Left hindlimb (tissue), 1 donor: ENCODE measurements at places on chromosomes 11 and 22.

- DNase-seq, result no peak
Observed at GRCh38 chr11:28963187-28963586, 855.0 kb downstream of the METTL15 start.

DNA sequence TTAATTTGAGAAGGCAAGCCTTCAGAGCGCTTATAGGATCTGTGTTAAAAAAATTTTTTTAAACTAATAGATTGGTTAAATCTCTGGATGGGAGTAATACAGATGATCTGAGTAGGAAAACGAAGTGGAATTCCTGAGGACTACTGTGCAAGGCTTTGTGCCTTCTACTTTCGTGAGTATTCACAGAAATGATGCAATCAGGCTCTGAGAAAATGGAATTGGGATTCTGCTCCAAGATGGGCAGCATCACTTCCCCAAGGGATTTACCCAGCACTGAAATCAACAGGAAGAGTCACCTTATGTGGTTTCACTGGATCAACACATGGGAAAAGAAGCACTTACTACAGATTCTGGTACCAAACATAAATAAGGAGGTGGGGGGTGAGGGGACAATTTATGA is 12.5 kb downstream of the KMT5B start:
- DNase-seq, result no peak

GRCh38 chr22:45187891-45188290 is 24.2 kb downstream of the NUP50 start:
- no peak for DNase-seq

GRCh38 chr22:19115628-19116027 is 6.6 kb downstream of the DGCR2 start:
- no peak for DNase-seq

DNA sequence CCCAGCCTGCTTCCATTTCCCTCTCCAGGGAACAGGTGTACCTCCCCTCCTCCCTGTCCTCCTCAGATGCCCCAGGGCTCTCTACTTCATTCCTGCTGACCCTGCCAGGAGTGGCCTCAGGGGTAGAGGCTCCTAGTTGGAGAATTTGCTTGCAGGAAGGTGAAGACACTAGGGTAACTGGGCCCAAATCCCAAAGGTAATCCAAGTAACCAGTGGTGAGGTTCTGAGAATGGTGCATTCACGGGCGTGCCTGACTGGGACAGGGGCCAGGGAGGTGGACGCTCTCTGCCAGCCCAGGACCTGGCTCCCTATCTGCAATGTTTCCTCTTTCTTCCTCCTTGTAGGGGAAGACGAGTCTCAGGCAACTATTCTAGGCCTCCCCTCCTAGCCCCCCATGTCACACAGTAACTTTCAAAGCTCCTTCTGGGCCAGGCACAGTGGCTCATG is 2.9 kb downstream of the SLC35C1 start:
- no peak for DNase-seq

DNA sequence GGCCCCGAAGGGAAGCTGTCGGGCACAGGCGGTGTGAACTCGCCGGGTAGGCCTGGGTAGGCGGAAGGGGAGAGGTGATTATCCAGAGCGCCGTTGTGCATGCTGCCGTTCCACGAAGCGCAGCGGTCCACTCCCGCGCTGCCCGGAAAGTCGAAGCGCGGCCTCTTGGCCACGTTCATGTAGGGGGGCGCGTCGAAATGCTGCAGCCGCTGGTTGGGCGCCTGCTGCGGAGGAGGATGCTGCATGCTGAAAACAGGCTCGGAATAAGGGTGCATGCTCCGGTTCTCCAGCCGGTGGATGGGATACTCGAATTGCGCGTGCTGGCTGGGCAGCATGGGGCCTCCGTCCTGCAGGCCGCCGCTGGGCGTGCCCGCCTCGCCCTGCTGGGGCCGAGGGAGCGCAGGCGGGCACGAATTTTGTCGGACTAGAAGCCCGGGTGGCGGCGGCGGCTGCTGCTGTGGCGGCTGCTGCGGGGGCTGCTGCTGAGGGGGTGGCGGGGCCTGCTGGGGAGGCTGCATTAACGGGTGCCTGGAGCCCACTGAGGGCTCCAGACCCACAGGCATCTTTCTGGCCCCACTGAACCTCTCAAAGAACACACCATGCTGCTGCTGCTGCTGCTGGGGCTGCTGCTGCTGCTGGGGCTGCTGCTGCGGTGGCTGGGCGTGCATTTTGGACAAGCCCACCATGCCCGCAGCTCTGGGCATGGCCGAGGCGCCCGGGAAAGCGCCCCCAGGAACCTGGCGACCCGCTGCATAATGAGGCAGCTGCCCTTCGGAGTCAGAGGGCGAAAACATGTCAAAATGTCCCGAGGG is 2.3 kb downstream of the MN1 start:
- peak; percentile 72 for DNase-seq

GRCh38 chr11:64667154-64667745 is 55.7 kb downstream of the NRXN2 start:
- DNase-seq, result no peak

DNA sequence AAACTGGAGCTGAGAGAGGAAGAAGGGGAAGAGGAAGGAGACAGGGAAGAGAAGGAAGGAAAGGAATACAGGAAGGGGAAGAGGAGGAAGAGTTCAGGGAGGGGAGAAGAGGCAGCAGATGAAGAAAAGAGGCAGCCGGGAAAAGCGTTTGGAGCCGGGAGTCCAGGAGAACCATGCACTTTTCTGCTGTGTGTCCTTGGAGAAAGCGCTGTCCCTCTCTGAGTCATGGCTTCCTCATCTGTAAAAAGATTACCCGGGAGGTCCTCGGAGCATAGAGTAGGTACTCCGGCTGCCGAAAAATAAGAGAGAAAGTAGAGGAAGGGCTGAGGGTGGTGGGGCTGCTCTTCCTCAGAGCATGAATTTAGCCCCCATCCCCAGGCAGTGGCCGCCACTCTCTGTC is 226.9 kb downstream of the MN1 start:
- DNase-seq, result no peak

DNA sequence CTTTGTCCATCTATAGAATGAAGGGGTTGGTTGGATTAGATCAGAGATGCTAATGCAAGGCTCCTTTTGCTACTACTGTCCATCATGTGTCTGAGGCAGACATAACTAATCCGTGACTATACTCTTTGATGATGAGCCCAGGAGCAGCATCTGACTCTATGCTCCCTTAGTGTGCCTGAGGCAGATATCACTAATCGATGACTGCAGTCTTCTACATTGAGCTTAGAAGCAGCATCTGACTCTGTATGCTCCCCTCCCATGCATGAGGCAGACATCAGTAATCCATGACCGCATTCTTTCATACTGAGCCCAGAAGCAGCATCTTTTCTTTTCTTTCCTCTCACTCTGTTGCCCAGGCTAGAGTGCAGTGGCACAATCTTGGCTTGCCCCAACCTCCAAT is 4.2 kb downstream of the TCN2 start:
- DNase-seq, result no peak

DNA sequence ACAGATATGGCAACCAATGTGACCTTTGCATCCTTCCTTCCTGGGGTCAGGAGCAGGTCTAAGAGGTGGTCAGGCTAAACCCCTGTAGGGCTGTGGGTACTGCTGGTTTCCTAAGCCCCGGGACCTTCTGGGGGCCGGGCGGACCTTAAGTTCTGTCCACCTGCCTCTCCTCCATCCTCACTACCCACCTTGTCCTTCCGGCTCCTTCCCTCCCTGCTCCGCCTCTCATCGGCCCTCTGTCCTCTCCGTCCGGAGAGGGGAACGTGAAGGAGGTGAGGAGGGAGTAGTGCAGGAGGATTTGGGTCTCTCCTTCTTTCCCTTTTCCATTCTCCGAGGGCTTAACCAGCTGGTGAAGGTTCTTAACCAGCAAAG is 28.3 kb upstream of the PARVB start:
- no peak for DNase-seq

- no peak for DNase-seq
Observed at GRCh38 chr11:108865406-108865805, 200.5 kb downstream of the DDX10 start.

DNA sequence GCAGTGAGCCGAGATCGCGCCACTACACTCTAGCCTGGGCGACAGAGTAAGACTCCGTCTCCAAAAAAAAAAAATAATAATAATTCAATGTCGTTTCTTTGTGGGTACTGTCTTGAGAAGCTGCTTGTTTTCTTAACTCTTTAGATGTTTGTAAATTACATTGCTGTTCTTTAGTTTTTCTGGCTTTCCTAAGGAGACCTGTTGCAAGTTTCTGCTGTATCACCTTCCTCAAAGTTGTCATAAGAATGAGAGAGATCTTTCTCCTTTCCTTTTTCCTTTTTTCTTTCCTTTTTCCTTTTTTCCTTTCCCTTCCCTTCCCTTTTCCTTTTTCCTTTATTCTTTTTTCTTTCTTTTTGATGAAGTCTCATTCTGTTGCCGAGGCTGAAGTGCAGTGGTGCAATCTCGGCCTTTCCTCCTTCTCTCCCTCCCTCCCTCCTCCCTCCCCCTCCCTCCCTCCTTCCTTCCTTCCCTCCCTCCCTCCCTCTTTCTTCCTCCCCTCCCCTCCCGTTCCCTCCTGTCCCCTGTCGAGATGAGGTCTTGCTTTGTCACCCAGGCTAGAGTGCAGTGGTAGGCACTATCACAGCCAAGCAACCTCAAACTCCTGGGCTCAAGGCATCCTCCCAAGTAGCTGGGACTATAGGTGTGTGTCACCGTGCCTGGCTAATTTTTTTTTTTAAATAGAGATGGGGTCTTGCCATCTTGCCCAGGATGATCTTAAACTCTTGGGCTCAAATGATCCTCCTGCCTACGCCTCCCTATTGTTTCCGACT is 15.3 kb downstream of the HIPK3 start:
- no peak for DNase-seq

- DNase-seq, result no peak
Observed at GRCh38 chr11:46075168-46075567, 46.1 kb downstream of the PHF21A start.
